Activated T-helper 1 cell treated with anti-CD3 and anti-CD28 coated beads, Interleukin-12 subunit alpha, Interleukin-12 subunit beta, Interleukin-2, Interleukin-4 antibody, amounts not matched to agents 30 ng/mL and 10 ng/mL and 1 ng/mL, durations not matched to agents 14 hours and 24 hours and 36 hours (primary cell): ENCODE measurements at places on chromosomes 1 and 21. TPM values are rescaled to one million over a fixed set of nuclear protein-coding genes. Genes with fewer than 3 reads are reported as not detected.
A peak's percentile ranks its signal among the peaks of the same experiment; 100 is the strongest.

DIPK1A gene
- 20.3 and 20.8 TPM in 2 replicates for total RNA-seq

DNA sequence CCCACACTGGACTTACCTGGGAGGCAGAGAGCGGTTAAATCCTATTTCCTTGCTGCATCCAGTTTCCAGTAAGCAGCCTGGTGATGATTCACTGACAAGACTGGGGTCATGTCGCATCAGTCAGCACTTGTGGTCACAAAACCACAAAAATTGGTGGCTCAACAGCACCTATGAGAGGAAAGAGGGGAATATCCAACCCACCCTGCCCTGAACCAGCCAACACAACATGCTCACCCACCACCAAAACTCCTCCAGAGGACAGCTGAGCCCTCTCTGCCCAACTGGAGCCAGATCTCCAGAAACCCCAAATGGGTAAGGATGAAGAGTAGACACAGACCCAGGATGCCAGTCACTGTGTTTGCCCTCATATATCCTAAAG, 64.0 kb downstream of the CD46 start:
- no peak for DNase-seq
- H3K27ac ChIP-seq, result peak overlapping the region; percentile 69
- H3K4me3 ChIP-seq, result no peak overlapping the region
- peaks cover 58% of the 10 kb centered on the region for H3K4me1 ChIP-seq
- peaks cover 52% of the 10 kb centered on the region for H3K36me3 ChIP-seq

GRCh38 chr1:27318596-27318995, 3.4 kb upstream of the TMEM222 start:
- no peak overlapping the region for H3K27ac ChIP-seq
- no peaks in the 10 kb centered on the region for H3K27me3 ChIP-seq
- no peak overlapping the region for H3K4me3 ChIP-seq
- peaks cover 13% of the 10 kb centered on the region for H3K4me1 ChIP-seq
- H3K36me3 ChIP-seq, result peaks cover 3% of the 10 kb centered on the region
- no peak for DNase-seq

RABIF gene
- total RNA-seq, result 11.8 and 13.4 TPM in 2 replicates

FAM110D gene
- total RNA-seq, result 0.12 TPM in 1 of 2 replicates, not detected in the other
